ENCODE measurements at places on chromosomes 2 and 18. TPM values are rescaled to one million over a fixed set of nuclear protein-coding genes. Genes with fewer than 3 reads are reported as not detected.

The IL1F10 gene
- total RNA-seq = not detected

The SERPINB3 gene
- not detected for total RNA-seq

The GDF7 gene
- 39.7 TPM for total RNA-seq

The CDH19 gene
- total RNA-seq = 8.9 TPM

The XRCC5 gene
- total RNA-seq = 152 TPM

The C2orf15 gene
- total RNA-seq = 4.9 TPM

The BZW1 gene
- total RNA-seq = 201 TPM

The EML6 gene
- 0.81 TPM for total RNA-seq

The MYOM1 gene
- 16.1 TPM for total RNA-seq

The LRRC30 gene
- total RNA-seq = not detected

Data from thoracic aorta (tissue), 2 donors.